NCI-H446 (cell line): ENCODE measurements at places on chromosomes 6 and 20.

DNA sequence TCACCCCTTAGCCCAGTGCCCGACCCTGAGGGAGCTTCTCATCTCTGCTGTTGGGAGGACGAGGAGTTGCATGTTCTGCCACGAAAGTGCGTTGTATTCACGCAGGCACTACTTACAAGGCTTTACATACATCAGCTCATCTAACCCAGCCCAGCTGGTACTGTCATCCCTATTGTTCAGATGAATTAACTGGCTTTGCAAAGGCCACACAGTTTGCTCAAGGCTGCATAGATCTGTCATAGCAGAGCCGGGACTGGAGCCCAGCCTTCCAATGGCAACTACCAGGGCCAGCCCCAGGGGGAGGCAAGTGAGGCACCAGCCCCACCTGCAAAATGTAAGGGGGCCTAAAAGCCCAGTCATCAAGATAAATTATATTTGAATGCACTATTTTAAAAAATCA, 257.6 kb downstream of the NFATC2 start:
- DNase-seq: no peak

DNA sequence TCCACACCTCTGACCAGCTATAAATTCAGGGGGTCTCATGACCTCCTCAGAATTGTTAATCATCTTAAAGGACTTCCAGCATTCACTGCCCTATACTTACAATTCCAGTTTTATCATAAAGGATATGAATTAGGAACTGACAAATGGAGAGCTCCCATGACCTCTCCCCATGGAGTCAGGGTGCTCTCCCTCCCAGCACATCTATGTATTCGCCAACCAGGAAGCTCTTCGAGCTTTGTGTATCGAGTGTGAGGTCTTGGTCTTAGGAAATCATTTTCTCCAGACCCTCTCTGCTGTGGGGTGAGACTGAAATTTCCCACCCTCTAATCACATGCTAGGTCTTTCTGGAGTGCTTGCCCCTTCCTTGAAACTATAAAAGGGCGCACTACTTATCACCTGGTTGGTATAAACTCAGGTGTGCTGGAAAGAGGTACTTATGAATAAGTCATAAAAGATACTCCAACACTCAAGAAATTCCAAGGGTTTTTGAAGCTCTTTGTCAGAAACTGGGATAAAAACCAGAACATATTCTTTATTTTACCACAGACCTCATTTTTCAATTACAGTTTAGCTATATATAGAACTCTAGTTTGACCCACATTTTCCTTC, 238.4 kb upstream of the OPRM1 start:
- no peak for DNase-seq

DNA sequence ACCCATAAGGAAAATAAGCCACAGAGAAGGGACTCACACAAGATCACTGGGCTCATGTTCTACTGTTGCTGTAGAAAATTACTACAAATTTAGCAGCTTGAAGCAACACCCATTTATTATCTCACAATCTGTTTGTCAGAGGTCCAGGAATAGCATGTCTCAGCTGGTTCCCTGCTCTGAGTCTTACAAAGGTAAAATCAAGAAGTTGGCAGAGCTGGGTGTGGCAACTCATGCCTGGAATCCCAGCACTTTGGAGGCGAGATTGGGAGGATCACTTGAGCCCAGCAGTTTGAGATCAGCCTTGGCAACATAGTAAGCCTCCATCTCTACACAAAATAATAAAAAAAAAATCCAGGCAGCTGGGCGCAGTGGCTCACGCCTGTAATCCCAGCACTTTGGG, 28.5 kb upstream of the ZNF831 start:
- peak; percentile 13 for DNase-seq

DNA sequence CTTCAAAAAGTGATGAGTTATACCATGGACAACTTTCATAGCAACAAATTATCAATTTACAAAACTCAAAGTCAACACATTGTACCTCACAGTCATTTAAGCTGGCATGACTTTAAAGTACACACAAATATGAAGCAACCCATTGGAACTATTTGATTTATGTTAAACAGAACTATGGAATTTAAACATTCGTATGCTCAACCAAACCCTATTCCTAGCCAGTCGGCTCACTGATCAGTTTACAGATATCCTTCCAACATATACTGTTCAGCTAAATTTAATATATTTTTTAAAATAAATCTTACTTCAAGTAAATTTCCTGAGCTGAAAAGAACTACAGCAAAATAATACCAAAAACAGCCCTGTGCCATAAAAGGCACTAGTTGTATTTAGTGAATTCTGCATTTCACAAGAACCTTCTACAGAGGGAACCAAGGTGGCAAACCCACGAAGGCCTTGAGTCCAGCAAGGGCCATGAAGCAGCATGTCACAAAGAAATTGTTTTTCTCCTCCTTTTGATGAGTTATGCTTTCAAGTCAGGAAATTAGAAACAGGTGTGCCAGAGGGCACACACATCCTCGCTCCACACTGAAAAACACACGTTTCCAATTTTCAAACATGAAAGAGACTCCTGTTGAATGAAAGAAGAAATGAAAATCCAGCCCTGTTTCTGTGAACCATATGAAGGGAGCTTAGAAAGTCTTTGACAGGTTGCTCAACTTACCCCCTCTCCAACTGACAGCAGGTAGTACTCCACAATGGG, 122.8 kb downstream of the TASP1 start:
- DNase-seq: no peak

GRCh38 chr6:73639040-73639439, 14.8 kb downstream of the SLC17A5 start:
- DNase-seq: no peak

DNA sequence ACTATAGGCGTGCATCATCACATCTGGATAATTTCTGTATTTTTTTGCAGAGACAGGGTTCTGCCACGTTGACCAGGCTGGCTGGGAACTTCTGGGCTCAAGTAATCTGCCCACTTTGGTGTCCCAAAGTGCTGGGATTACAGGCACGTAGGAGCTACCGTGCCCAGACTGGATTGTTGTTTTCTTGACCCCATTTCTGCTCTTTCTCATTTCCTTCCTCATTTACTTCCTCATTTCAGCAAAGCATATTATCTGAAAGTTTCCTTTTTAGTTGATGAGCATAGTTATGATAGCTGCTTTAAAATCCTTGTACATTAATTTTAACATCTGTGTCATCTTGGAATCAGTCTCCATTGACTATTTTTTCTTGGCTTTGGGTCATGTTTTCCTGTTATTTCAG, 301.0 kb upstream of the RUNX2 start:
- no peak for DNase-seq

- DNase-seq: no peak
Measured at GRCh38 chr20:14724468-14724867, 387.1 kb upstream of the FLRT3 start.
